ENCODE measurements at places on chromosomes 16 and 17. TPM values are rescaled to one million over a fixed set of nuclear protein-coding genes. Genes with fewer than 3 reads are reported as not detected.
A peak's percentile ranks its signal among the peaks of the same experiment; 100 is the strongest.

DNA sequence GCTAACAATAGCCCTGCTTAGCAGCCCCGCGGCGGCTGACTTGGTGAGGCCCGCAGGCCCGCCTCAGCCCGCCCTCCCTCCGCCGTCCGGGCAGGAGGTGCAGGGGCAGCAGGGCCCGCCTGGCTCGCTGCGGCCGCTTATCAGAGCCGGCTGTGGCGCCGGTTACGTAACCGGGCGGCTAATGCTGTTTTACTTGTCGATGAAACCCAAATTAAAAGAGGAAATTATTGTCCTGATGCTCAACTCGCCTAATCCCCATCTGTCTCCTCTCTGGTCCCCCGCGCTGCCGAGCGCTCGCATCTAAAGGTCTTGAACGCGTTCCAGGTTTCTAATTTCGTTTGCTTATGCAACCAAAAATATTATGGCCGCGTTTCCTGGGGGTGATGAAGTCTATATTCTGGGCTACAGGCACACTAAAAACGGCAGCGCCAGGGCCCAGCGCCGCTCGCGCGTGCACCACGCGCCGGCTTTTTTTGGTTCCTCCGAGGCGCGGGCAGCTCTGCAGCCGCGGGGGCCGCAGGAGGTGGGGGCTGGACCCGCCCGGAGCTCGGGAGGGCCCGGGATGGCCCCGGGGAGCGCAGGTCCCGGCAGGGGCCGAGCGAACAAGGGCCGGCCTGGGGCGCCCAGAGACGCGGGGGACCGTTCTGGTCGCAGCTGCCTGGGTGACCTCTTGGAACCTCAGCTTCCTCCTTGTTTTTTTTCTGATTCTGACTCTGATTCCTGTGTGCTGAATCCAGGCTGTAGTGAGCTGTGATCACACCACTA is 65.2 kb upstream of the TOB1 start:
- peak; percentile 77 for DNase-seq

DNA sequence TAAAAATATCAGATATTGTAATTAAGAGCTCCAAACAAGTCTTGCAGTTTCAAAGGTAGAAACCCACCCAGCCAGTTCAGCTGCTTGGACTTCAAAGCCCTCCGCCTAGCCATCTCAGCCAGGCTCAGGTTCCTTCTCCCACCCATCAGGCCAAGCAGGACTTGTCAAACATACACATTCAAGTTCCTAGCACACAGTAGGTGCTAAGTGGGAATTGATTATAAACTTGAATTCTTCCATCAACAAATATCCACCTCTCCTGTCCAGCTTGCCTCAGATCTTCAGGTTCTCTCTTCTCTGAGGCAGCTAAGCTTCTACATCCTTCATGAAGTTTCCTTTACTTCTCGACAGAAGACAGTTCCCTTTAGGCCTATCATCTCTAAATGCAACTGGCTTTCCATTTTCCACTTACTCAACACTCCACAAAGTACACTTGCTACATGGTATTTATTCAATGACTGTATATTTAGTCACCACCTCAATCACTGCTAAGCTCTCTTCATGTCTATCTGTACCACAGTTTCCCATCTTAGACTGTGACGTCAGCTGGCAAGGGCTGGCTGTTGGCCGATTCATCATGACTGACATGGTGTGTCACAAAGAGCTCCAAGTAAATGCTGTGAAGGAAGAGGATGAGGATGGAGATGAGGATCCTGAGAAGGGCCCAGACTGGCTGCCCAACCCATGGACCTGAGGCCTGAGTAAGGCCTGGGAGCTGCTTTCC is 13.3 kb upstream of the COG7 start:
- peak; percentile 60 for DNase-seq

DNA sequence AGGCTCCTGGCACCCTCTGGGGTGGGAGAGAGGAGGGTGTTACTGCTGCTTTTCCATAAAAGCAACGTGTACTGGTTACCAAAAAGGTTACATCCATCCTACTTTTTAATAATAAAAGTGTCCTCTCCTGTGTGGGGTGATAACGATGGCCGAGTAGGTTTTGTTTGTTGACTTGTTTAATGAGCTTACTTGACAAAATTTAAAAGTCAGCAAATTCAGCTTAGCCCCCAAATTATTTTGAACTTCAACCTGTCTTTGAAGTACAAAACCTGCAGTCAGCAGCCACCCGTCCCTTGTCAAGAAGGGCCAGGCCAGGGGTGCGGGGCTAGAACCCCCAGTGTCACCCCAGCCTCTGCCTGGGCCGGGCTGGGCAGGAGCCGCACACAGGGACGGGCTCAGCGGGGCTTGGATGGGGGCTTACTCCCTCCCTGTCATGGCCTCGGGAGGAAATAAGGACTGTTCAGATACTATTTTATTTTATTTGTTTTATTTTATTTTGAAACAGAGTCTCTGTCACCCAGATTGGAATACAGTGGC is 103.9 kb upstream of the CHMP6 start:
- no peak for DNase-seq

The YPEL2 gene
- polyA plus RNA-seq, result 12.3 TPM

DNA sequence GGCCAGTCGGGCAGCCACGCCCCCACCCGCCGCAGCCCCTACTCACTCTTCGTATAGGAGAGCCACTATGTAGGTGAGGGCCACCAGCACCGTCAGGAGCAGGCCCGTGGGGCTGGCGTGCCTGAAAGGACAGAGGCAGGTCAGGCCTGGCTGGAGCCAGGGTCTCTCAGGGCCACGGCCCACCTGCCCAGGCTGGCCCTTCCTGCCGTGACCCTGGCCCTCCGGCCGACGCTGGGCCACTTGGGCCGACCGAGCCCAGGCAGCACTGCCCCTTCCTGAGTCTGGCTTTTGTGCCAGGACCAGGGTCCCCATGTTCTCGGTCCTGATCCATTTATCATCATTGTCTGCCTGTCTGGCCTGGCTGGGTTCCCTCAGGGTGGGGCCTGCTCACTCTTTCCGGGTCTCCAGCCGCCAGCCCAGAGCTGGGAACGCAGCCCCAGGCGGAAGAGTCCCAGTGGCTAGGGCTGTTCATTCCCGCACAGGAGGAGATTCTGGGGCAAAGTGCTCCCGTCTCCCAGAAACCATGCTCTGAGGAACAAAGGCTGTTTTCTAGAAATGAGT is 10.1 kb upstream of the RASD1 start:
- no peak for DNase-seq

GRCh38 chr17:80720610-80721577 is 176.3 kb downstream of the RPTOR start:
- DNase-seq, result no peak

The EME1 gene
- 5.6 TPM for polyA plus RNA-seq

The KRT17 gene
- 1.6 TPM for polyA plus RNA-seq

DNA sequence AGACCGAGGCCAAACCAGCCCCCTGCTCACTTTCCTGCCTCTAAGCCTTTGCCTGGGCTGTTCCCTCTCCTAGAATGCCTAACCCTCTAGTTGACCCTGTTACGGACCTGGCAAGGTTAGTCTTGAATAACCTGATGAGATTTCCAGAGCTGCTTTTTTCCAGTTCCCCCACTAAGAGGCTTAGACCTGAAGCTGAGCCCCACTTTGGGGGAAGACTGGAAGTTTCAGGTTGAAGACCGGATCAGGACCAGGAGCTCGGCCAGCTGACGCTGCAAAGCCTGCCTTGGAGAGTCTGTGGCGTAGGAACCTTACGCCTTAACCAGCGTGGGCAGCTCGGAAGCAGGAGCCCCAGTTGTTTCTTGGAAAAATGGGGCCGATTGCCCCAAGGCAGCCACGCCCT is 129.8 kb downstream of the OR1D5 start:
- DNase-seq, result no peak

GRCh38 chr17:44385287-44386181 is 3.9 kb downstream of the ITGA2B start:
- peak; percentile 90 for DNase-seq

DNA sequence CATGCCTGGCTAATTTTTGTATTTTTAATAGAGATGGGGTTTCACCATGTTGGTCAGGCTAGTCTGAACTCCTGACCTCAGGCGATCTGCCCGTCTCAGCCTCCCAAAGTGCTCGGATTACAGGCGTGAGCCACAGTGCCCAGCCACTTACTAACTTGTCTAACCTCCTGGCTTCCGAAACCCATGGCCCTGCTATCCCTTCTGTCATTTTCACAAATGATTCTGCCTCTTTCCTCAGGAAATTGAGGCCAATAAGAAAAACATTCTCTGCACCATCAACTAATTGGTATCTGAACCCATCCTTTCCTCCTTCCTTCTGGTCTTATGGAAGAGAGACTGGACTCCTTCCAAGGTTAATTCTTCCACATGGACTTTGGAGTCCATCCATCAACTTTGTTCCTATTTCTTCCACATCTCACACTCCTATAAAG is 27.9 kb upstream of the TNRC6A start:
- peak; percentile 53 for DNase-seq

The ACAP1 gene
- 8.4 TPM for polyA plus RNA-seq

DNA sequence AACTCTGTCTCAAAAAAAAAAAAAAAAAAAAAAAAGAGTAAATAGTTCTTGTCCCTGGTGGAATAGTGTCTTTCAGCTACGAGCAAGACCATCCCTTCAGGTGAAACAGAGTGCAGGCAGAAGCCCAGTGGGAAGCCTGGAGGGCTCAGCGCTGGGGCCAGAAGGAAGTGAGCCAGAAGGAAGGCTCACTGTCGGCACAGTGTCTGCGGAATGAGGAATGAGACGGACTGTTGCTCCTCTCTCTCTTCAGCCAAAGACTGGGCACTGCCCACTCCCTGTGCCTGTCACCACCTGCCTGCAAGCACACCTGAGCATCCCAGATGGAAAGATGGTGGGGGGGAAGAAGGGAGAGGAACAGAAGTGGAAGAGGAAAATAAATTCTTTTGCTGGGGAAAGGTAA is 7.5 kb downstream of the RSL1D1 start:
- DNase-seq, result no peak

- no peak for DNase-seq
Measured at GRCh38 chr16:27499659-27500055, 50.1 kb downstream of the GTF3C1 start.

GRCh38 chr16:23859713-23860269 is 24.0 kb downstream of the PRKCB start:
- no peak for DNase-seq

- DNase-seq, result peak; percentile 76
Measured at GRCh38 chr17:50272711-50273653, 1.3 kb upstream of the TMEM92 start.

The MEOX1 gene
- polyA plus RNA-seq, result 9.4 TPM

The SEPTIN12 gene
- not detected for polyA plus RNA-seq

DNA sequence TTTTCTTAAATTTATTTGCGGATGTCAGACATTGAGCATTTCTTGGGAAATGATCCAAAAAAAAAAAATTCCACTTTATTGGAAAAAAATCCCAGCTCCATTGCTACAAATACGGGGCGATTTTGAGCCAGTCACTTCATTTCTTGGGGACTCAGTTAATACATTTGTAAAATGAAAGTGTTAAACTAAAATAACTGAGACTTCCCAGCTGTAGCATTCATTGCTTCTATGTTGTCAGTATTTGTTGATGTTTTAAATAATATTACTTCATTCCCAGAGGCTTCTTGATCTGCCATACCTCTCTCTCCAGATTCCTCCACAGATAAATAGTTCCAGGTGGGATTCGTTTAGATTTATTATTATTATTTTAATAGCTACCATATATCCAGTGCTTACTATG is 77.1 kb upstream of the HS3ST3A1 start:
- DNase-seq, result no peak

- DNase-seq, result no peak
Measured at GRCh38 chr17:33940769-33941370, 314.2 kb upstream of the CCL2 start.

DNA sequence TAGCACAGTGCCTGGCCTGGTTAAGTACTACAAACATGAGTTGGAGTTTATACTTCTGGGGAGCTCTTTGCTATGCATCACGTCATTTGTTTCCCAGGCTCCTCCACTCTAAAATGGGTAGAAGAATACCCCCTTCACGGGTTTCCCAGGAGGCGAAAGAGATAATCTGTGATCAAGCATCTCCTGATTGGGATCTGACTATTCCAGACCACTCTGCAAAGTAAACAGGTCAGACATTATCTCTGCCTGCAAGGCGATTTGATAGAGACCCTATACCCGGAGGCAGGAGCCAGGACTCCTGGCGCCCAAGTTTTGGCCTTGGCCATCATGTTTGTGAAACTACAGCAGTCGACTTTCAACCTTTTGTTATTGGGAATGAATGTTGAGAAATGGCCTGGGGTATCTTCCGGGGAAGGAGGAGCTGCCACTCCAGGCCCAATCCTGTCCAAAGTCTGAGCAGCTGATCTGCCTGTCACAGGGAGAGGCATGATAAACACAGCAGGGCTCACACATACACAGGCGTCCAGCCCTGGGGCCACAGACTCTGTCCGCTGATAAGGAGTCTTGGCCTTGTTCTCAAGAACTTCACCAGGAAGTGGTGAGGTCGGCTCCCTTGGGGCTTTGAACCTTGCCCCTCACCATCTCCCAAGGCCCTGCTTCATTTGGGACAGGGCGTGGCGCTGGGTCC is 199.9 kb downstream of the MAF start:
- no peak for DNase-seq

GRCh38 chr17:80796430-80796861 is 195.2 kb upstream of the CHMP6 start:
- DNase-seq, result no peak

- no peak for DNase-seq
Measured at GRCh38 chr16:2787961-2788360, 601 bp upstream of the PRSS33 start.

DNA sequence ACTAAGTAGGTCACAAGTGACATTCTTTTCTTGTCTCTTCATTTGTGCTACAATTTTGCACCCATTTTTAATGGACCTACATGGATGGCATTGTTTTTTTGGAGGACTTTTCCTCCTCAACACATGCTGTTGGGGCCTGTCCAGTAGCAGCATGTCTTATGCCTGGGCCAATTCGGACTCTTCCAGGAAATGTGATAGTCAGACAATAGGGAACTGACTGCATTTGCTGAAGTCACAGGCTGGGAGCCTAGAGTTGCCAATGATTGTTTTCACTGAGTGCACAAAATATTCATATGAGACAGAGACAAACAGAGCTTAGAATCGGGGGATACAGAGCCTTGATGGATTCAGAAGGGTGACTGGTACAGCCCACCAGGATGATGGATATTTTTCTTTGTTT is 867.3 kb upstream of the GOT2 start:
- DNase-seq, result no peak

DNA sequence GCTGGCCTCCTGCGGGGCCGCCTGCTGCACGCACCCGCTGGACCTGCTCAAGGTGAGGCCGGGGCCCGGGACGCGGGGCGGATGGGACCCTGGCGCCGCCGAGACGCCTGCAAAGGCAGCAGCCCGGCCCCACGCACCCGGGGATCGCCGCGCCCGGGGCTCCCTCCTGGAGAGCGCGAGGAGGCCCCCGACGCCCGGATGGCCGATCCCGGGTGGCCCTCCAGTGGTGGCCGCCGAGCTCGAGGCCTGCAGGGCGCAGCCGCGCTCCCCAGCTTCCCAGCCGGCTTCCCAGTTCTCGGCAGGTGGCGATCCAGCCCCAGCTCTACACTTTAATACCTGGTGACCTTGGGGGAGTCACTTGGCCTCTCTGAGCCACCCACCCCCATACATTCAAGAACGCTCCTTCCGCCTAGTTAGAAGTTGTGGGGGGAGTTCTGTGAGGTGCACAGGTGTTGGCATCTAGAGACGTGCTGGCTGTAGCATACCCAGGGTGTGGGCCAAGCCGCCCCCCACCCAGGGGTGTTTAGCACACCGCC is 452 bp downstream of the SLC25A10 start:
- no peak for DNase-seq

- no peak for DNase-seq
Measured at GRCh38 chr17:19978209-19978802, 678 bp upstream of the AKAP10 start.
